ENCODE measurements at places on chromosomes 5 and 9.

DNA sequence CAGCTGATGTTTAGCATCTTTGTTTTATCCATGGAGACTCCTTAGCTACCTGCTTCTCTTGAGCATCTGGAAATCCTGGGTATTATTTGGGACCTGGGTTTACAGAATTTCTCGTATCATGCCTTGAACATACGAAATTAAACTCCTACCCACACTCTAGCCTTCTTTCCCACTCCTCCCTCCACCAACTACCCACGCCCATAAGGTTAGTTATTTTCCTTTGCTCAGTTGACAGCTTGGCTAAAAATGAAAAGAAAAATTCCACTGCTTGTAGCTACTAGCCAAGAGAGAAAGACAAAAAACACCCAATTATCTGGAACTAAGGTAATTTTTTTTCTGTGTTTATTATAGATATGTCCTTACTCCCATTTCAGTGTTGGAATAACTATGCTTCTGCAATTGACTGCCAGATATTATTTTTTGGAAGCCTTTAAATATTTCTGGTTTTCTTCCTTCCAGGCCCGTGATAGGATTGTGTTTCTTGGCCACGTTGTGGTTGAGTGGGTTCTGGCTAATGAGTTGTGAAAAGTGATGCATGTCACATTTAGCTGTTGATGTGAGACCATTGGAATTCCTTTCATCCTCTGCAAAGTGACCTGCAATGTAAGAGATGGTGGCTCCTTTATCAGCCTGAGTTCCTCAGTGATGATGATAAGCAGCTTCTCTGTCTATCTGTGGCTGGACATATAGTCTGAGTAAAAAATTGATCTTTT lies 308.1 kb downstream of the LRRC70 start:
- DNase-seq, result peak; percentile 32

DNA sequence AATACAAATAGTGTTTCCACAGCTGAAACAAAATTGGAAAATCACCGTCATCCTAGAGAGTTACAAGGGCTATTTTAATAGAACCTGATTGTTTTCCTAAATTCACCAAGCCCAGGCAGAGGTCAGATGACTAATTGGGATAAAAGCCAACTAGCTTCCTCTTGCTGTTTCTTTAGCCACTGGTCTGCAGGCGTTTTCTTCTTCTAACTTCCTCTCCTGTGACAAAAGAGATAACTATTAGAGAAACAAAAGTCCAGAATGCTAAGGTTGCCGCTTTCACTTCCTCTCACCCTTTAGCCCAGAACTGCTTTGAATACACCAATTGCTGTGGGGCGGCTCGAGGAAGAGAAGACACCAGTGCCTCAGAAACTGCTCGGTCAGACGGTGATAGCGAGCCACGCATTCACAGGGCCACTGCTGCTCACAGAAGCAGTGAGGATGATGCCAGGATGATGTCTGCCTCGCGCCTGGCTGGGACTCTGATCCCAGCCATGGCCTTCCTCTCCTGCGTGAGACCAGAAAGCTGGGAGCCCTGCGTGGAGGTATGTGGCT lies at the start of gene TLR4:
TLR4 (plus strand) TSS at position 380 of the 552 bp plus-strand sequence; CDS start at position 450, 70 bp downstream.
- DNase-seq, result peak; percentile 86

- DNase-seq, result no peak
These were observed 138.6 kb upstream of the TSLP start for GRCh38 chr5:110932755-110933488.

GRCh38 chr5:4584982-4585381 lies 555.1 kb upstream of the ADAMTS16 start:
- DNase-seq, result peak; percentile 96

DNA sequence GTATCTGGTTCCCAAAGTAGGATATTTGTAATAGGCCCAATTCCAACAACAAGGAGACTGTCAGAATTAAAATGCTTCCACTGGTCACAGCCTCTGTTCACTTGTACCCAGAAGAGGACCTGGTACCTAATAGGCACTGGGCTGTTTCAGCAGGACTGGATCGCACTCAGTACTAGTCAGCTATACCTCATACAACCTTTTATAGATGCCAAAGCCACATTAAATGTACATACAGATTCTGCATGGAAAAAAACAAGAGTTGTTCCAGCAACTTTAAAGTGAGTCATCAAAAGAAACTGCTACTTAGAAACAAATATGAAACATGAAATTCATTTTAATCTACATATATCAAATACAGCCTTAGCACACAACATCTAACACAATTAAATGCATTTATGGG lies 87.5 kb downstream of the GPR21 start:
- no peak for DNase-seq

- DNase-seq, result no peak
These were observed 285.8 kb downstream of the ZNF608 start for GRCh38 chr5:124460642-124461041.

DNA sequence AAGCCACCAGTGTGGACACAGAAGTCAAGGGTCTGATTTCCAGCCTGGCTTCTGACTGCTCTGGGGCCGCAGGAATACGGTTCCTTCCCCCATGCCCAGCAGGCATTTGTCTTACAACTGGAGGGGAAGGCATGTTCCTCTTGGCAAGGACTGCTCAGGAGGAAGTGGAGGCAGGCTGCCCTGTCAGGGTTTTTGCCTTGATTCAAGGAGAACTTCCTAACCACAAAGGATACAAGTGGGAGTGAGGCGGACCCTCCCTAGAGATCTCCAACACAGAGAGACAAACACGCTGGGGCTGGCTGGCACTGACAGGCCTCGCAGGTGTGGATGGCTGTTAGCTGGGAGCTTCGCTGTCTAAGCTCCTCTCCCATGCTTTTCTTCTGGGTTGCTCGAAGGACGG lies 19.1 kb downstream of the TGFBI start:
- DNase-seq, result no peak

DNA sequence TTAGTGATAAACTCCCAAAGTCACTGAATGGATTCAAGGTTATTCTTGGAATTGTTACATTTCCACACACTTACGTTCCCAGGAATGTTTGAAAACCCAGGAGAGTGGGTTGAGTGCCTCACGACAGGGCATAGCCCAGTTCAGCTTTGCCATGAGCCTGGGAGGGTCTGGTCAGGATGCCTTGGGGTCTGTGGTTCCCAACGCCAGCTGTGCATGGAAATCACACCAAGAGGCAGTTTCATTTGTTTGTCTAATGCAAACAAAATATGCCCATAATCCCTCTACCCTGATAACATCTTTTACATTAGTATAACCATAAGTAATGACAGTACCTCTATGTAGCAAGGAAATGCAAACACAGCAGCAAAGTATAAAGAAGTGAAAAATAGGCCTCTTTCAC lies 25.3 kb upstream of the MSX2 start:
- DNase-seq, result no peak

- DNase-seq, result no peak
These were observed 71.1 kb downstream of the FBXL7 start for GRCh38 chr5:15571081-15571480.

- DNase-seq, result peak; percentile 35
These were observed 26.9 kb upstream of the CNOT6 start for GRCh38 chr5:180467028-180467975.

DNA sequence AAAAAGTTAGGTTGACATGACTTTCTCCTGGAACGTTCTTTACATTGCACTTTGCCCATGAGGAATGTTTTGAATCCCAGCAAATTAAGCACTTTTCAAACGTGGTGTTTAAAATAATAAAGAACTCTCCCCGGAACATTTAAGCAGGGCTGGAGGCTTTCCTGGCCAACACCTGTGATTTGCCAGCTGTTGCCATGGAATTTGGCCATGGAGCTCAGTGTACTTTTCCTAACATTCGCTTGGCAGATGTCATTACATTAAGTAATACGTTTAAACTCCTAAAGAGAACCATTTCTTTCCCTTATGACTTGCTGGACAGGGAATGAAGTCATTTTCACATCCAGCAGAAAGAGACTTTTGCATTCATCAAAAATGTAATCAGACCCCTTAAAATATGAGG lies 146.1 kb downstream of the GAS1 start:
- no peak for DNase-seq

DNA sequence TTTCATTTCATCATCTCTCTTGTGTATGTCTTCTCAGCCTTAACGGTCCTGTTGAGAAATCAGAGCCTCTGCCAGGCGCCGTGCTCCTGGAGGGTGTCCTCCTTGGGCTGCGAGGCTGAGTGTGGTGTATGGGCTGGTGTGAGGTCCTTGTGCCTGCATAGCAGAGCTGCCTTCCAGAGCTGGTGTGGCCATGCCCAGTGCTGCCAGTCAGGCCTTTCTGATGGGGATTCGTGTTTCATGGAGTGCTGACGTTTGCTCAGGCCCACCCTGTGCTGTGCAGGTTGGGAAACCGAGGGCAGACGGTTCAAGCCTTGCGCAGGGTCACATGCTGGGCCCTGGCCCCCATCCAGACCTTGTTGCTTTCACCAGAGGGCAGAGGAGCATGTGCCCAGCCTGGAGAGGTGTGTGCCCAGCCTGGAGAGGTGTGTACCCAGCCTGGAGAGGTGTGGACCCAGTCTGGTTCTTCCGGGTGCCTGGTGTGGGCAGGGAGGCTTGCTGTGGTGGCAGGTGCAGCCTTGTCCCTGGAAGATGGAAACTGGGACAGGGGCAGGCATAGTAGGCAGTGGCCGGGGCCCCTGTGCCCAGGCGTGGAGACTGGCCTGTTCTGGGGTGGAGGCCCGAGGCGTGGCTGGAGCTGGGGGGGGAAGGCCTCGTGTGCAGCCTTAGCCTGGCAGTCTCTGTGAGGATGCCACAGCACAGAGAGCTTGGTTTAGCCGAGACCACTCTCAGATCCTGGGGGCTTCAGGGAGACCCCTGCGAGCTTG lies 84.0 kb downstream of the RXRA start:
- no peak for DNase-seq

DNA sequence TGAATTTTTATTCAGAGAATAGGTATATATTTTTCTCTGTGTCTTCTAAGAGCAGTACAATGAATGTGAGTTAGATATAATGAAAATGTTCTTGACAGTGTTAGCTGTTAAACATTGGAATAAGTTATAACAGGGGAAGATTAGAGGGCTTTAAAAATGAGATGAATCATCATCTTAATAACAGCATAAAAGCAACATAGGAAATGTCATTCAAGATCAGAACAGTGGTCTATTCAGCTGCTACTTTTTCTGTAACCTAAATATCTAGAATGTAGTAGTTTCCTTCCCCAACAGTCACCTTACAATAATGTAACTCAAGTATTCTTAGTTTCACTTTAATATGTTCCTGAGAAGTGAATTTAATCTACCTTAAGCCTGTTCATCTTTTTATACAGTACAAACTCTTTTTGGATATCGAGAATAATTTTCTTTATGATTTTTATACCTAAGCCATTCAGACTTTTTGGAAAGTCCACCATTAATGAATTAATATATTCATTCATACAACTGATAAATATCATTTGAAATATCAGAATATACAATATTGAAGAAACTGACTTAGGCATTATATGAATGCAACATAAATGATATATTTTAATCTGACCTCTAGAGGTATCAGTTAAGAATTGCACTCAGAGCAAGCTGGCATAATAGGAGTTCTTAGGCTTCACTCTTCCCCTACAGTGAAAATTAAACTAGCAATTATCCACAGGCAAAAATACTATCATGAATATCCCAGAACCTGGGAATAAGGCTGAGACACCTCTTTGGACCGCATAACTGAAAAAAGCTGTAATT lies 66.1 kb upstream of the EDIL3 start:
- no peak for DNase-seq

DNA sequence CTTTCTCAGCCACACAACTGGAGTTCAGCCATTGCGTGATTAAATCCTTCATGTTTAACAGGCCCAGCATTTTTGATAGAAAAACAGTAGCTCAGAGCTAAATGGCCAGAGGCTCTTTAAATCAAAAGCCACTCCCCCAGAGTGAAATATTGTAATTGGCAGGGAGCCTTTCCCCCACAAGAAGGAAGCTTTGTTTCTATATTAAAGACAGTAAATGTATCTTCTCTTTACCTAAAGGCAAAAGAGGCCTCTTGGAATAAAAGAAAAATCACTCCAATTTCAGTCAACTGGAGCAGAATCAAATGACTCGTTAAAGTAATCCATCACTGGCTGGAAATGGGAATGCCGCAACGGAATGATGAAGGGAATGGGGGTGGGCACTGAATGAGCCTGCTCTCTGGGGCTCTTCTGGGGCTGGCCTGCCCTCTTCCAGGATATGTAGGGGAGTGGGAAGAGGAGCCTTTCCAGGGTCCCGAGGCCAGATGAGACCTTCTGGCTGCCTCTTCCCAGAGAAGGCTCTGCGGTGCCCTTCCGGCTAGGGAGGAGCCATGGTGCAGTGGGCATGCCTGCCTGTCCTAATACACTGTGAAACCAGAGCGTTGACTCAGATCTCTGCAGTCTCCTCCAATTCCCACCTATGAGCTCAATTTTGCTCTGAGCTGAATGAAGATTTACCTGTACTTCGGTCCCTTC lies 45.2 kb downstream of the ANKDD1B start:
- DNase-seq, result peak; percentile 54

- peak; percentile 91 for DNase-seq
These were observed 23.0 kb downstream of the NREP start for GRCh38 chr5:111734013-111734412.

- no peak for DNase-seq
These were observed 176.8 kb downstream of the SLCO4C1 start for GRCh38 chr5:102119252-102119651.

- DNase-seq, result peak; percentile 99
These were observed at the start of the genes TMEM167A and XRCC4 for GRCh38 chr5:83076742-83077661. Gene TMEM167A (minus strand): TSS chr5:83077394. CDS start chr5:83077323, 71 bp downstream. Gene XRCC4 (plus strand): TSS chr5:83077547. CDS start chr5:83104920, 27,373 bp downstream.

- no peak for DNase-seq
These were observed 7.6 kb downstream of the DCANP1 start for GRCh38 chr5:135439231-135440205.

DNA sequence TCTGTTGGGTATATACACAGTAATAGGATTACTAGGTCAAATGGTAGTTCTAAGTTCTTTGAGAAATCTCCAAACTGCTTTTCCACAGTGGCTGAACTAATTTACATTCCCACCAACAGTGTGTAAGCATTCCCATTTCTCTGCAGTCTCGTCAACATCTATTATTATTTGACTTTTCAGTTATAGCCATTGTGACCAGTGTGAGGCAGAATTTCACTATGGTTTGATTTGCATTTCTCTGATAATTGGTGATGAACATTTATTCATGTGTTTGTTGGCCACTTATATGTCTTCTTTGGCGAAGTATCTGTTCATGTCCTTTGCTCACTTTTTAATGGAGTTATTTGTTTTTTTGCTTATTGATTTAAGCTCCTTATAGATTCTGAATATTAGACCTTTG lies 596.2 kb upstream of the DAB2 start:
- DNase-seq, result no peak

- no peak for DNase-seq
These were observed 277.2 kb upstream of the SLC24A2 start for GRCh38 chr9:20065796-20066700.

- no peak for DNase-seq
These were observed 14.6 kb downstream of the ZBTB43 start for GRCh38 chr9:126819482-126819881.

- DNase-seq, result peak; percentile 6
These were observed 182.8 kb downstream of the MCTP1 start for GRCh38 chr5:95102080-95102479.

Data from astrocyte (in vitro differentiated cells and primary cell).